ENCODE measurements at places on chromosomes 2 and 18.

DNA sequence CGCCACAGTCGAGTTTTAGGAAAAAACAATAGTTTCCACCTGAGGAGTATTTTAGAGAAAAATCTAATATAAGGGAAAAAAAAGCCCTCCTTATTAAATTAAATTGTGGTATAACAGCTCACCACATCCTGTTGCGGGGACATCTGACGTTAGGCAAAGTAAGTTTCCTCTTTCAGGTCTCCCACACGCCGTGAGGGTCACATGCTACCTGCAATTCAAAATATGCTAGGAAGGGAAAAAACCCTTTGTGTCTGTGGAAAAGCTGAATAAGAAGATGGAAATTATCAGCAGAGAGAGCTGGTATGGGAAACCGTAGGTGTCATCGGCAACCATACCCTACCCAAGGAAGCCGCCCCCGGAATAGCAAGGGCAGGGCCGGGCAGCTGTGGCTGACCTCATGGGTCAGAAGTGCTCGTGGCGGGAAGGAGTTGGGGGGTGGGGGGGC lies 128.0 kb downstream of the NFATC1 start:
- peak; percentile 83 for DNase-seq

- DNase-seq: no peak
These were observed 237.9 kb upstream of the MMADHC start for GRCh38 chr2:149825473-149825872.

DNA sequence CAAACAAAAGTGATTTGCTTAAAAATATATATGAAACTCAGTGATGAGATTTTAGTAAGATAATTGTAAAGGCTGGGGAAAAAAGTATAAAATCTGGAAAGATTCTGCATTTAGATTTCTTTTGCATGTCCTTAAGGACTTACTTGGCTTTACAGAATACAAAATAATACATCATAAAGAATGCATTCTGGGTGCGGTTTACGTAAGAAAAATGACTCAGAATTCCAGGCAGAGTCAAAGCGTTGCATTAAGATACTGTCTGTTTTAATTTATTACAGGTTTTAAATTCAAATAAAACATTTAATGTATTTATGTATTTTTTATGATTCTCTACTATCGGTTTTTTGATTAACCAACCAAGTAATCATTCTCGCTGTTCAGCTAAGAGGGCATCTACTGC lies 178.0 kb downstream of the SH3BP4 start:
- no peak for DNase-seq

DNA sequence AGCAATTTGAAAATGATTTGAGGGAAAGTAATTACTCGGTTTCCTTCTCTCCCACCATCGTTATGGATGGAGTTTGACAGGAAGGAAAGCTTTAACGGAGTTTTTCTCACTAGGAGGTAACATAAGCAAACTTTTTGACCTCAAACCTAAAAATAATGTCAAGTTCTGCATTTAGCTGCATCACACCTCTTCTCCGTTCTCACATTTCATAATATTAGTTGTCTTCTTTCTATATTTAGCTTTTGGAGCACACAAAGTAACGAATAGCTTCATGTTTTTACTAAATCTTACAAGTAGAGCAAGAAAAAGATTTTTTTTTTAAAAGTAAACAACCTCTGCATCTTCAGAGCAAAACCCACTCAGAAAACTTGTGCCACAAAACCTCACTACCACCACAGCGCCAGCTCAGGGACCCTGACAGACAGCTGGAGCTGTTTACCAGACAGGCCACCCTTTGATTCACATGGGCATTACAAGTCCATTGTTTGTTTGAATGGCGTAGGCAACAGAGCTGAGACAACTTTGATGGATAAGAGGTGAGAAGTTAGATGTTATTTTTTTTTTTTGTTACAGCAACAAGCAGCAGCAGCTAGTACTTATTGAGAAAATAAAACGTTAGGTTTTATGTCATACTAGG lies 21.9 kb upstream of the ICOS start:
- DNase-seq: peak; percentile 74

DNA sequence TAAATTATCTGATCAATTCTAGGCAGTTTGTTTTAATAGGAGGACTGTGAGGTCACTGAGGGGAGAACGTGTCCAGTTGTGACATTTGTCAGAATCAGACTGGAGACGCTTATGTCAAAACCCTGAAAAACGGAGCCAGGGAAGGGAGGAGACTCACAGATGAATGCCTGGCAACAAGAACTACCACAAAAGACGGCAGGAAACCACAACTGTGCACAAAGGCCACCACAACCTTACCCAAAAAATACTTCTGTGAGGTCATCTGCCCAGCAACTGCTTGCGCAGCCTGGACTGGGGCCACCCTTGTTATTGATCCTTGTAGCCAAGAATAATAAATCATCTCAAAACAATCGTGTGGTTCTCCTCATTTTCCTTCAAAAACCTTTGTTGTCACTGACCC lies 173.0 kb upstream of the ALKAL2 start:
- DNase-seq: no peak

DNA sequence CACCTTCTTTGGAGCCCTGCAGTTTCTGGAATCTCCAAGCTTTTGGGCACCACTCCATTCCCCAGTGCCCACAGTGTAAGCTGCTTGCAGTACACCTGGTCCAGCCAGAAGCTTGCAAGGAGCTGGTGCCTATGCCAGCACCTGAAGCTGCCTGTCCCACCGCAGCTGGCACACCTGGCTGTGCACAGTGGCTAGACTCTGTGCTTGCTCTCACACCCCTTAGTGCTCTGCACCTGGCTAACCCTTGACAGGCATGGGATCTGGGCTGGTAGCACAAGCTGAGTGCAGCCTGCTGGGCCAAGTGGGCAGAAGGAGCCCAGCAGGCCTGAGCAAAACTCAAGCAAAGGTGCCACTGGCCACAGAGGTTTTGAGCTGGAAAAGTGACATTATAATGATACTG lies 183.8 kb upstream of the MC4R start:
- DNase-seq: no peak

DNA sequence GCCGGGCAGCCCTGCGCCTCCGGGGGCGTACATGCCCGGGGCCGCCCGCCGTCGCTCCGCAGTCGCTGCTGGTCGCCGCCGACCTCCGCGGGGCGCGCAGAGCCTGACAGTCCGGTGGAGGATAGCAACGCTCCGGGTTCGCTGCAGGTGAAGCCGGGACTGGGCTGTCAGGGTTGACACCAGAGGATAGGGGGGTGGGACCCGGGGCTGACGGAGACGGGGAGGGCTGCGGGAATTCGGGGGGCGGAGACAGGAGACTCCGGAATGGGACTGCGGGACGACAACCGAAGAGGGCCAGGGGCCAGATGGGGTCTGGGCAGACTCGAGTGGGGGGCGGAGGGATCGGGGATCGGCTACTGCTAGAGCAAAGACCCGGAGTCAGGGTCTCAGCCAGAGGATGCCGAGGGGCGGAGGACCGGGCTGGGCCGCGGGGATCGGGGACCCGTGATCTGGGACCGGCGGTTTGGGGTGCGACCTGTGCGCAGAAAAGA lies 403 bp downstream of the TMEM127 start:
- no peak for DNase-seq

DNA sequence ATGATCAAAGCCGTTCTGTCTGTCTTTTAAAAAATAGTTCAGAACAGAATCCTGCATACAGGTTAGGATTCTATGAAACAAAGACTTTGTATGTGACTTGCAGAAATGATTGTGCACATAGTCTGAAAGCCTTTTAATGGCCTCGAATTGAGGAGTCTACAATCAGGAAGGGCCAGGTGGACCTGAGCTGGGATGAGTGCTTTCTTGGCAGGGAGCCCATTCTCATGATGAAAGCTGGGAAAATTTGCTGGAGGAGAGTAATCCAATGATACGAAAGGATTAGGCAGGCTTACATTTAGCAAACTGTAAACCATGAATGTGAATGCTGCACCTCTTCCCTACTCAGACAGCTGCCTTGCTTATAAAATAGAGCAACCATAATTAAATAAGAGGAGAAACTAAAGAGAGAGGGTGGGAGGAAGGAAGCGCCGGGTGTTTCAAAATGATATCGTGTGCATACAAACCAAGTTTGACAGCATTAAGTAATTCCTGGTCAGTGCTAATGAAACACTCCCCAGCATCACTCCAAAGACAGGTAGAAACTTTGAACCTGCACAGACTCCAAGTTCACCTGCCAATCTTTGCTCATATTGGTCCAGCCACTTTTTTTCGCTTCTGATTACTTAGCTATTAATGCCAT lies 23.7 kb upstream of the CXCR4 start:
- no peak for DNase-seq

- no peak for DNase-seq
These were observed 70.4 kb upstream of the ST6GAL2 start for GRCh38 chr2:106956416-106956815.

GRCh38 chr2:102258386-102259074 lies 52.8 kb upstream of the IL1RL1 start:
- DNase-seq: peak; percentile 66

DNA sequence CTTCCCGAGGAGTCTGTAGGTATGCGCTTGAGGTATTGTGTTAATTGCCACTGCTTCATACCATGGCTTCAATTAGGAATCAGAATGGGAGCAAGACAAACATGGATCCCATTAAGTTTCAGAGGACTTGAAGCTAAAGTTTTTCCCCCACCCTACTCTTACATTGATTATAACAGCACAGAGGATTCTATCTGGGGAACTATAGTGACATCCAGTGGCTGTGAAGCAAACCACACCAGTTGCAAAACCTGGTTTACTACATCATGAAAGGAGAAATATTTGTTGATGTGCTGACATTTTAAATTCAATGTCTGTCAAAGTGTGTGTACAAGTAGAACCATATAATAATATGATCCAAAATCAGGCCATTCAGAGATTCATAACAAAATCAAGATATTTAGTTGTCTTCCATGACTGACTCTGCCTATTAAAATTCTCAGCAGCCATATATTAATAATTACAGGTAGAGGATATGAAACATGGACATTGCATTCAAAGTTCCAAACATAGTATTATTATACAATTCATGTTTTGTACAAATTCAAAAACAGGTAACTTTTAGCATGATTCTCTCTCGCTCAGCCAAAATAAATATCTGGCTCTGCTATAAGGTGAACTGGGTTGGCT lies 82.9 kb downstream of the GRB14 start:
- DNase-seq: no peak

- DNase-seq: no peak
These were observed 867.3 kb downstream of the TRIB2 start for GRCh38 chr2:13584020-13584419.

- DNase-seq: no peak
These were observed 10.6 kb downstream of the LYPD6B start for GRCh38 chr2:149049142-149049541.

- no peak for DNase-seq
These were observed 245.8 kb downstream of the SOX11 start for GRCh38 chr2:5937851-5938565.

- no peak for DNase-seq
These were observed 245.8 kb downstream of the DPP10 start for GRCh38 chr2:114688241-114688640.

GRCh38 chr2:96153991-96154431 lies 8.8 kb upstream of the DUSP2 start:
- no peak for DNase-seq

GRCh38 chr18:28175930-28176697 lies 816 bp downstream of the CDH2 start:
- DNase-seq: no peak

DNA sequence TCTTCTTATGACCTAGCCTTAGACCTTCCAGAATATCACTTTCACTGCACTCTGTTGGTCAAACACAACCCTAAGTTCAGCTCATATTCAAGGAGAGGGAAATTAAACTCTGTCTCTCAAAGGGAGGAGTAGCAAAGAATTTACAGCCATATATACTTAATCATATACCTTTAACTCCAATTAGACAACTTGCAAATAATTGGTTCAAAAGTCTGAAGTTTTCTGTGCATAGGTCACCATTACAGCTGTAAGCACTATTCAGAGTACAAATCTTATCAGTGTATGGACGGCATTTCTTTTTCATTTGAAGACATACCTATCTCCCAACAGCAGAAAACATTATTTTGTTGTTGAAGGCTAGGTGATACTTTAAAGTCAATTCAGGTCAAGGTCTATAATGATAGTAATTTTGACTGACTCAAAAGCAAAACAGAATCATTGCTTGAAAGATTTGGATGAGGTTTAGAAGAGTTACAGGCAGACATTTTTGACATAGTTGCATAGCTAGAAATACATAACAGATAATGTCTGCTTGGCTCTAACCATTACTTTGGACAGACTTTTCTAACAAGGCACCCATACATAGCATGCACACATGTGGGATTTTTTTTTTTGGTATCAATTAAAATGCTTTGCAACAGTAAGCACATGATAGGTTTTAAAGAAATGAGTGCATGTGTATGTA lies 131.5 kb downstream of the CPS1 start:
- DNase-seq: no peak

GRCh38 chr2:7014174-7014640 lies 97.0 kb downstream of the RNF144A start:
- no peak for DNase-seq

- DNase-seq: no peak
These were observed 48.7 kb downstream of the SOWAHC start for GRCh38 chr2:109662889-109663288.

DNA sequence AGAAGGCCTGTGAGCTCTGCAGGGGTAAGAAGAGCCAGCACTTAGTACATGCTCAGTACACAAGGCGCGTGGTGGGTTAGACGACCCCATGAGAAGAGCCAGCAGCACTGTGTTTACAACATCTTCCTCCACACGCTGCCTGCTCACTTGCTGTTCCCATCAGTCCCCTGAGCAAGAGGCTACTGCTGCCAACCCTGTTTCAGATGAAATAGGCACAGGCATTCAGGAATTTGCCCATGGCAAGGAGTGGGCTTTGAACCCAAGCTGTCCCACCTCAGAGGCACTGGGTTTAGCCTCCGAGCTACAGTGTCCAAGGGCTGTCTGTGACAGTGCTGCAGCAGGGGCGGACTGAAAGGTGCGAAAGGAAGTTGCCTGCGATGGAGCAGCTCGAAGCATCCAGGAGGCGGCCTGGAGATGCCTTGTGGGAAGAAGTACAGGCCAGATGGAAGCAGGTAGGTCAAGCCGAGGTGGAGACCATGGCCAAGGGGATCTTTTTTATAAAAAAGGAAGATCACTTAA lies 121.5 kb upstream of the PXDN start:
- no peak for DNase-seq

- no peak for DNase-seq
These were observed 100.9 kb downstream of the CRIM1 start for GRCh38 chr2:36456227-36457175.

- no peak for DNase-seq
These were observed 49.7 kb downstream of the BABAM2 start for GRCh38 chr2:27940090-27940671.

GRCh38 chr2:84912984-84913383 lies 7.5 kb downstream of the TMSB10 start:
- DNase-seq: peak; percentile 20

DNA sequence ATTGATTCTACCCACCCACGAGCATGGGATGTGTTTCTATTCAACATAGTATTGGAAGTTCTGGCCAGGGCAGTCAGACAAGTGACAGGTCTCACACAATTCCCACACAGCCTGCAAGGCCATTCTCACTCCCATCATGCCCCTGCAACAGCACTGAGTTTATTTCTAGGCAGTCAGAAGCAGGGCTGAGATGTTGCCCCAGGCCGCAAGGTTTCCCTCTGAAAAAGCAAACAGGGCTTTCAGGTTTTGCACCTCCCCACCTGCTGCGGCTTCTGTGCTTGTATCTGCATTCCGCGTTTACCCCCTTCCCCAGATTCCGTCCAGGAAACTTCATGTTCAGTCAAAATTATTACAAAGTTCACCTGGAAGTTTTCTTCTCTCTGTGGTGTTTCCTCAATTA lies 9.4 kb upstream of the TACR1 start:
- DNase-seq: no peak
